Stimulated activated CD8-positive, alpha-beta memory T cell treated with anti-CD3 and anti-CD28 coated beads, Interleukin-7, amount 100 ng/mL, for 1 hour (primary cell): ENCODE measurements at places on chromosomes 5 and 9.

DNA sequence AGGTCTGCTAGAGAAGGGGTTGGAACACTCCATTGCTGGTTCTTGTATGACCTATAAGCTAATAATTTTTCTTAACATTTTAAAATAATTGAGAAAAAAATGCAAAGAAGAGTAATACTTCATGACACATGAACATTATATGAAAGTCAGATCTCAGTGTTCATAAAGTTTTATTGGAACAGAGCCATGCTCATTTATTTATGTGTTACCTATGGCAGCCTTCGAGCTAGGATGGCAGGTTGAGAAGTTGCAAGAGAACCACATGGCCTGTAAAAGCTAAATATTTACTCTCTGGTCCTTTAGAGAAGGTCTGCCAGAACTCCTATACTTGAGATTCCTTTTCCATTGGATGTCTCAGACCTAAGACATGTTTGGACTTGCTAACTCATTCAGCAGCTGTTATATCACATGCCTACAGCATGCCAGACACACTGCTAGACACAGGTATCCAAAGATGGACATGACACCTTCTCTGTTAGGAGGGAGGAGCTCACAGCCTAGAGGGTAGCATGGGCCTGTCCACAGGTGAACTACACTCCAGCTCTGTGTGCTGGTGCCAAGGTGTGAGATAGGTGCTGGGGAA, 304.3 kb downstream of the ARHGAP26 start:
- DNase-seq = no peak

GRCh38 chr9:97930972-97931371, 7.0 kb downstream of the HEMGN start:
- no peak for DNase-seq

GRCh38 chr5:180313677-180314505, 22.0 kb upstream of the MAPK9 start:
- peak; percentile 36 for DNase-seq

GRCh38 chr5:53991942-53992341, 318.4 kb downstream of the ARL15 start:
- DNase-seq = no peak
